Fibroblast of skin of right biceps (primary cell): ENCODE measurements at places on chromosomes 5 and 9.

DNA sequence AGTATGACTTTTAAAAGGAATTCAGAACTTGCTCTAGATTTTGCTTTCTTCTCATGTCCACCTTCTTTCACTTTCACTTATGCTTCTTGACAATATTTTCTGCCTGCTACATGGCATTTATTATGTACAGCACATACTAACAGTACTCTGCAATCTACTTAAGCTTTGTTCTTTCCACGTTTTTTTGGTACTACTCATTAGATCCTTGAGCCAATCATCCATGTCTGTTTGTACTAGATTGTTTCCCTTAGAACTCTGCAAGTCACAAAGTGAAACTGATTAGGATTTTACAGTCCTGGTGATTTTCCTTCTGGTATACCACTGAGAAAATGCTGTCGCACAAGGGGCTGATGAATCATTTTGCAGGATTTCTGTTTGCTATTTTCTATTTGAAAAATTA lies 78.3 kb downstream of the PARP8 start:
- no peak for DNase-seq

GRCh38 chr5:124193371-124193789 lies 553.1 kb downstream of the ZNF608 start:
- DNase-seq = peak; percentile 75

DNA sequence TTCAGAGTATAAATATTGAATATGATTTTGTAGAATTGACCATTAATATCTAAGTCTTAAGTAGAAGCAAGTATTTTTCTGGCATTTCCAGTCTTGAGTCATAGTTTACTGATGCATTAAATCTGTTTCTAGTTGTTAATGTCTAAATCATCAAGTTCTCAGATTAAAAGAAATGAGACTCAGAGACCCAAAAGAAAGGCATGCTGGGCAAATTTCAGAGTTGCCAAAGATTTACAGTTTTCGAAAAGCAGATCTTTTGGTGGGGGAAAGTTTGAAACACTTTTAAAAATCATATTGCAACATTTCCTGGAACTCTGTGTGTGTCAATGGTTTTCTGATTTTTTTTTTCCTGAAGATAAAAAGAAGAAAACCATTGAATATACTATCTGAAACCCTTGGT lies 60.9 kb downstream of the ANKRD55 start:
- peak; percentile 86 for DNase-seq

DNA sequence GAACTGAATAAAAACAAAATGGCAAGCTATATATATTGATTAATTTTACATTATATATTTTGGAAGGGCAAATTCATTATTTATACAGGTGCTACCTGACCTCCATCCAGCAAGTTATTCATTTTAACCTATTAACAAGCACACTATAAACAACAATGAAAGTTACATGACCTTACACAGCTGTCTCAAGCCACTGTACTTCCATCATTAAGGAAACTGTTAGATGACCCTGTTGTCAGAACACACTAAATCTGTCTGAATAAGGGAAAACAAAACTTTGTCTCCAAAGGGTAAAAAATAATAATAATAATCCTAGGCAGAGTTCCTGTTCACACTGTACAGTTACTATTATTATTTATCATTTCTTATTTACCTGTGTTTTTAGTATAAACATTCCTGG lies 44.0 kb downstream of the NFIB start:
- DNase-seq = no peak

DNA sequence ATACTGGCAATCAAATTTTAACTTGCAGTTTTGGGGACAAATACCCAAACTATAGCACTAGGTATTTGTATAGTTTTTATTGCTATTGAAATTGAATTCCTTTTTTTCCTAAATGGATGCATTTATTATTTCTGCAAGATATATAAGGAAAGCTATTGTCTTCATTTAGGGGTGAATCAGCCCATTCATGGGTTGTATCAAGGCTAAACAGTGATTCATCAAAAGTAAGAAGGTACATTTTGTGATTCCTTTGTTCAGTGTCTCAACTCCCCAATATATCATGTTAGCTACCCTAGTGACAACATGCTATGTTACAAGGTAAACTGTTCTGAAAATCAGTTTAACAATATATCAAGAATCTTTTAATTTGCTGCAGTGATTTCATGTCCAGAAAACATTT lies 185.7 kb downstream of the PLK2 start:
- no peak for DNase-seq

DNA sequence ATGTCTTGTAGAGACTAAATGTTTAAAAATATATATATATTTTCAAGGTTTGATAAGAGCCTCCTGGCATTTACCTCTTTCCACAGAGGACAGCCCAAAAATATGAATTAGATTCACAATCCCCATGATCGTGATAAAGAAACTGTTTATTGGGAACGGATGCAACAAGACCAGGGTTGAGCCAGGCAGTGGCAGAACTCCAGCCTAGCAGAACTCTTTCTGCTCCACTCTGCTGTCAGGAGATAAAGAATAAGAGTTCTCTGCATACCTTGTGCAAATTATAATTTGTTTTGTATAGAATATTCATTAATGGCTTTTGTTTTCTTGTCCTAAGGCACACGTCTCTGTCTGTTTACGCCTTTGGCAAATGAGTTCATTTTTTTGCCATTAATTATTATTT lies 472.2 kb downstream of the TUSC1 start:
- no peak for DNase-seq

DNA sequence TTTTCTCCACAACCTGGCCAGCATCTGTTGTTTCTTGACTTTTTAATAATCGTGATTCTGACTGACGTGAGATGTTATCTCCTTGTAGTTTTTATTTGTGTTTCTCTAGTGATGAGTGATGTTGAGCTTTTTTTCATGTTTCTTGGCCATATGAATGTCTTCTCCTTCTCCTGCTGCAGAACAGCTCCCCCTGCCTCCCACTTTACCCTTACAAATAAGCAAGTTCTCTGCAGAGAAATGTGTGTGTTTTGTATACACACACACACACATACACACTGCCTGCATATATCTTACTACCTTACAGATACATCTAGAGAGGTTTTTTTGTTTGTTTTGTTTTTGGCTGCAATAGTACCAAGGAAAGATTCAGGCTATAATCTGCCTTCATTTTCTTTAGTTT lies 88.7 kb upstream of the PHF24 start:
- peak; percentile 6 for DNase-seq

DNA sequence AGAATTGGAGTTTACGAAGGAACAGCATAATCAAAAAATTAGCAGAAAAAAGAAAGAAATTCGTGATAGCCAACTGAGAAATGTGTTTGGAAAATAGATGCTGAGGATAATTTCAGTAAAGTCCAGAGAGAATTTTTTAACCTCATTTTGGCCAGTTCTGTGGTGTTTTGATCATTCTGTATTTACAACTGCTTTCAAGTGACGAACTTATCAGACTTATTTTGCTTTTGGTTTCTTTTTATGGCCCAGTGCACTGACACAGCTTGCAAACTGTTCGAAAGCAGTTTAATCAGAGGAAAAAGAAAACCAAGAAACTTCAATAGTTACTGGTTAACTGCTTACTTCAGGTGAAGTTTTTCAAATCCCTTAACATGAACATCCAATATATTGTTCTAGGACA lies 1.9 kb downstream of the SDHA start:
- no peak for DNase-seq

- DNase-seq = peak; percentile 49
Measured at GRCh38 chr9:22079873-22080341, 70.8 kb upstream of the CDKN2B start.

DNA sequence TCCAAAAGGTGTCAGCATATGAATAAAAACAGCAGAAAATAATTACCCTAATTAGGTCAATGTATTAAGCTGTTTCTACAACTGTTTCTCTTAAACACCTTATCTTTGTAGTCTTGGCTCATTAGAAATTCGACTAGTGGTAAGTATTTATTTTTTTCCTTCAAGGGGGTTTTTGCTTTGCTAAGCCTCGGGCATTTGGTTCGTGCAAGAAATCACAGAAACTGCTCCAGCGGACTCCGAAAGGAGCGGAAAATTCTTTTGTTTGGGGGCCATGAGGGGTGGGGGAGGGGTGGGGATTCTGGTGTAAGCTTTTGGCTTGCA lies 757 bp downstream of the ZBED3 start:
- no peak for DNase-seq

DNA sequence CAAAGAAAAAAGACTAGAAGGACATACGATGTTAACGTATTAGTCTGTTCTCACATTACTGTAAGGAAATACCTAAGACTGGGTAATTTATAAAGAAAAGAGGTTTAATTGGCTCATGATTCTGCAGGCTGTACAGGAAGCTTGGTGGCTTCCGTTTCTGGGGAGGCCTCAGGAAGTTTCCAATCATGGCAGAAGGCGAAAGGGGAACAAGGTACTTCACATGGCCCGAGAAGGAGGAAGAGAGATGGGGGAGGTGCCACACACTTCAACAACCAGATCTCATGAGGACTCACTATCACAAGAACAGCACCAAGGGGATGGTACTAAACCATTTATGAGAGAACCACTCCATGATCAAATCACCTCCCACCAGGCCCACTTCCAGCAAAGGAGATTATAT lies 110.1 kb downstream of the CARTPT start:
- DNase-seq = no peak

- DNase-seq = peak; percentile 82
Measured at GRCh38 chr9:35096035-35096849, at the start of gene PIGO. Gene PIGO, minus strand, starts transcription at chr9:35096591. Its CDS starts 1,026 bp downstream, at chr9:35095565.

DNA sequence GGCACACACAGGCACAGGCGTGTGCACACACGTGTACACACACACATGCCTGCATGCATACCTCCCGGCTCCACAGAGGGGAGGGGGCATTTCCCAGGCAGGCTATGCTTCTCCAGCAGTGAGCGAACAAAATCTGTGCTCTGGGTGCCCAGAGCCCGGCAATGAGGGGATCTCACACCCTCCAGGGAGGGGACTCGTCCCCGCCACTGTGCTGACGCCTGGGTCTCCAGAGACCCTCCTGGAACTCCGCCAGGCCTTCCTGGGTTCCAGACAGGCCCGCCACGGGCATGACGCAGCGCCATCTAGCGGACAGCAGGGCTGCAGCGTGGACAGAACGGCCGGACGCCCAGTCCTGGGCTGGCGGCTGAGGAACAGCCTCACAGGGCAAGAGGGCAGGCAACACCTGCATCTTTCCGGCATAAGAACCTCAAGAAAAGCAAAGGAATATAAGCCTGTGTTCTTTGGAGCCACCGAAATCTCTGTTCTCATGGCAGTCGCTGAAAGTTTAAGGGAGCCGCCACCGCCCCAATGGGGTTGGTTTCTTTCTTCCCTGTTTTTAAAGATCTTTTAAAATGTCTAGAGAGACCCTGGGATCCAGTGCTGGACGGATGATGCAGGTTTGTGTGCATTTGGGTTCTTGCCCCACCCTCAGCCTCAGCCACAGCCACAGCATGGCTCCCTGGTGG lies 135.6 kb upstream of the PPP1R26 start:
- DNase-seq = peak; percentile 31

GRCh38 chr5:143501310-143502044 lies 98.0 kb upstream of the NR3C1 start:
- DNase-seq = peak; percentile 70

GRCh38 chr5:149729150-149729549 lies 960 bp upstream of the PPARGC1B start:
- DNase-seq = no peak

GRCh38 chr5:99119326-99119725 lies 190.5 kb upstream of the CHD1 start:
- DNase-seq = no peak

GRCh38 chr5:38465702-38466423 lies 90.6 kb downstream of the LIFR start:
- no peak for DNase-seq

GRCh38 chr5:83370957-83371356 lies 100.6 kb upstream of the VCAN start:
- no peak for DNase-seq

DNA sequence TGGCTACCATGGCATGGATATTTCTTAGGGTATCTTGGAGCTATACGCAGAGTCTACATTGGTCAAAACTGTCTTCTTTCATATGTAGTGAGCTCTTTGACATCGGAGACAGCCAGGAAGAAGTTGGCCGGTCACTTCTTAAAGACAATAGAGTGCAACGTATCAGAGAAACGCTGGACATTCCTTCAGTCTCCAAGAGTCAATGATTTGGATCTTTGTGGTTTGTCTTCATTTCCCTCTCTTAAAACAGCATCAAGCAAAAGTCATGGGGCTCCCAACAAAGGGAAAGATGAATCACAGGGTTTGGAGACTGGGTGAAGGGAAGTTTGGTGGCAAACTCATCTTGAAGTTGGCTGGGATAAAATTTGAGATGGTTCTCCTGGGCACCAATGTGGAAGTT lies 320.1 kb downstream of the AGTPBP1 start:
- DNase-seq = peak; percentile 46

DNA sequence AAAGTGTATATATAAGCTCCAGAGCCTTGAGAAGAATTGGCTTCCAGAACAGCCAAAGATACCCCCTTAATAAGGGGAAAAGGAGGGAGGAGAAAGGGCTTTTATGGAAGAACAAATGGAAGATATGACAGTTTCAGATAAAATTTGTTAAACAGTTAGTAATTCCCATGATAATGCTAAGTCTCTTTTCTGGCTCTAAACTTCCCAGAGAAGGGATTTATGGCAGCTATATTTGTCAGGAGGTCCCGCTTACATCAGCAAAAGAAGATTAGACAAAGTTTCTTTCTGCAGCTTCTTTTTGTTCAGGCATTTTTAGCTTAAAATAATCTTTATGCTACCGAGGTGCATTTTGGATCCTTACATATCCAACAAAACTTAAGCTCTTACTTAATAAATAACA lies 14.3 kb upstream of the SLC36A3 start:
- DNase-seq = no peak

- DNase-seq = no peak
Measured at GRCh38 chr5:93567424-93567823, 13.6 kb downstream of the NR2F1-AS1 start.

GRCh38 chr9:101562966-101563365 lies 29.3 kb downstream of the RNF20 start:
- DNase-seq = no peak

DNA sequence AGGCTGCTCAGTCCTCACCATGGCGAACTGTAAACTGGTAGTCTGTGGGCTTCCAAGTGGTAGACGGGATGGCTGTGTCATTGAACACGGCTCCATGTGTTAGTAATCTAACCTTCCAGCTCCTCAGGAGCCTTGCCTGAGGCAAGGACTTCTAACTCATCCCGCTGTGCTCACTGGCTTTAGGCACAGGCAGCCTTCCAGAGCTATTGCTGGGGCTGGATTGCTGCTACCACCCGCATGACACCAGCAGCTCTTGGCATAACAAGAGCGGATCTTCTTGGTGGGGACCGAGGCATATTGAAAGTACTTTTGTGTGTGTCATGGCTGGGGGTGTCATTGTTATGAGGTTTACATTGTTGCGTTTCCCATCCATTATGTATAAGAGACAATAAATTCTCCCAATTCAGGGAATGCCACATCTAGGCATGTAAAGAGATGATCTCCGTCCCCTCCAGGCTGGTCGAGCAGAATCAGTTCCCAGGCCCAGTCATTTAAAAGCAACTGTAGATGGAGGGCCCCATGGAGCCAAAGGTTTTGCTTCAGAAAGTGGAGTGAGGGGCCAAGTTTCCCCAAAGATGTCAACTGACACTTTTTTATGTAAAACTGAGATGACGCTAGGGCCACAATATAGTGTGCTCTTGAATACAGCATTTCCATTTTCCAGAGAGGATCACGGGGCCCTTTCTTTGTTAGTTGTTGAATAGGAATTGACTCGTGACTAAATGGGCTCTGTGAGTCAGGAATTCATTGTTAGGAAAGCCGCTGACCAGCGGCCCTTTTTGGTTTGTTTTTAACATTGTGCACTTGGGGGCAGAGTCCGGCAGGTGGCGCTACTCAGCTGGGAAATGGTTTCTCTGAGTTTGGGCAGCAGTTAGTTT lies 759.5 kb downstream of the TAF11L14 start:
- peak; percentile 49 for DNase-seq
